Esophagus mucosa (tissue), 1 donor: ENCODE measurements at places on chromosomes 6 and 20. TPM values are rescaled to one million over a fixed set of nuclear protein-coding genes. Genes with fewer than 3 reads are reported as not detected.

DNA sequence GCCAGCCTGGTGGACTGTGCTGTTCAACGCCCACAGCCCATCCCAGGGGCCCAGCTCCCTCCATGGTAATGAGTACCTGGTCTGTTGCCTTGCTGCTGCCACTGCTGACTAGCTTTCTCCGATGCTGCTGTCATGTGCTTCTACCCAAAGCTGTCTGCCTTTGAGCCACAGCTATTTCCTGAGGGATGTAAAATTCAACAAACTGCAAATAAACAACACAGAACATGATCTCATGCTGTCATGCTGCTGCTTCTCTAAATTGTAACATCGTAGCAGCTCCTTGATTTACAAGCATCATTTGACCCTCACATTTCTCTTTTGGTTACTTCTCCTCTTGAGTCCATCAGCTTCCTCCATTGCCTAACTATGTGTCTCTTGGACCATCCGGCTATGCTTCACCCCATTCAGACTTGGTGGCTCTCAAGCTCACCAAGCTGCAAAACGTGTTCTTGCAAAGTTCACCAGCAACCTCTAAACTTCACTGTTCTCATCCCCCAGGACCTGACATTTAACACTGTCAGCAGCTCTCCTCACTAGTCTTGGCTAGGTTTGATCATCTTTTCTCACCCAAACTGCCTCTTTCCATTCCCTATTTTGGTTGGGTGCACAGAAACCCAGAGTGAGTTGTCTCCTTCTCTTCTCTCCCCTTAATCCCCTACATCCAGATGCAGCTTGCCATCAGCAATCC, 54.6 kb downstream of the FYN start:
- ATAC-seq, result no peak

The SRMS gene
- total RNA-seq, result 0.44 TPM

DNA sequence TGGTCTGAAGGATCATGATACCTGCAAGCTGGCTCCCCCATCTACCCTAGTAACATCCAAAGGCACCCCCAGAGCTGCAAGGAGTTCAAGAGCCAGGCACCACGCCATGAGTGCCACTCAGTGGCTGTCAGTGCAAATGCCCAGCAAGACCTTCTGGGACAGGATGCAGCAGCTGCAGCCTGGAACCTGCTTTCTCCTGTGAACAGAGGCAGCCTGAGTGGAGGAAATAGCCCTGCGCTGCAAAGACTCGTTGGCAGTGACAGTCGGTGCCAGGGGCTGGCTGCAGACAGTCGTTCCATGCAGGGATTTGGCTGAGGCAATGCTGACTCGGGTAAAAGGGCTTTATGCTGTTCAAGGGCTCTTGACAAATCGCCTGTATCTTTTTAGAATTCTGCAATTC, 15.7 kb upstream of the SSTR4 start:
- no peak for ATAC-seq

The ANKEF1 gene
- total RNA-seq, result 6.7 TPM

DNA sequence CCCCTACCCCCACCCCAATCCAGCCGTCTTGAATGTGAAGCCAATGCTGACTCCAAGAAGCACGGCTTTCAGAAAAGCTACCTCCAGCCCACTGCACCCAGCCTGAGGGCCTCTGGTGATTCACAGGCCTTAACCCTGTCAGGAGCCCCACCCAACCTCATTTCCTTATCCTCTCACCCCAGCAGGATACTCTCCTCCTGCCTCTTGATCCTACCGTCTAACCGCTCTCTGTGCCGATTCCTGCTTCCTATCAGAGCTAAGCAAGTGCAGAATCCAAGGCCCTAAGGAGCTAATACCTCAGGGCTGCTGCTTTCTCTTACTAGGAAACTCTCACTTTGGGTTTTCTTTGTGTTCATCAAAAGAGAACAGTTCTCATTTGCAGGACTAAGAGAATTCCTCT, 47.2 kb downstream of the TRERF1 start:
- ATAC-seq, result peak; percentile 93

DNA sequence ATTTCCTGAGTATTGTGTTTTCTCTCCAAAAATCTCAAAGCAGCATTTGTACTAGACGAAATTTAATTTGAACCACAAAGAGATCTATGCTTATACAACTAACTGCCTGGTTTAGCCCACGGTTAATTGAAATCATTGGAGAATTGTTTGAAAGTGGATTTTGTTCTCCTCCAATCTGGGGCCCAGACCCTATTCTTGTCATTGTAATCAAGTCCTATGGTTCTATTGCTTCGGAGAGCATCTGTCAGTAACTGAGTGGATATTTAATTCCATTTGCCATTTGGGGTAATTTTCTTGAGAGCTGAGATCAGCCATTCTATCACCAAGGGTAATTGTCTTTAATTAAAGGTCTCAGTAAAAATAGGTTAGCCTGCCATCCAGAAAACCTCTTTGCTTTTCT, 117.0 kb upstream of the KCNG1 start:
- no peak for ATAC-seq

DNA sequence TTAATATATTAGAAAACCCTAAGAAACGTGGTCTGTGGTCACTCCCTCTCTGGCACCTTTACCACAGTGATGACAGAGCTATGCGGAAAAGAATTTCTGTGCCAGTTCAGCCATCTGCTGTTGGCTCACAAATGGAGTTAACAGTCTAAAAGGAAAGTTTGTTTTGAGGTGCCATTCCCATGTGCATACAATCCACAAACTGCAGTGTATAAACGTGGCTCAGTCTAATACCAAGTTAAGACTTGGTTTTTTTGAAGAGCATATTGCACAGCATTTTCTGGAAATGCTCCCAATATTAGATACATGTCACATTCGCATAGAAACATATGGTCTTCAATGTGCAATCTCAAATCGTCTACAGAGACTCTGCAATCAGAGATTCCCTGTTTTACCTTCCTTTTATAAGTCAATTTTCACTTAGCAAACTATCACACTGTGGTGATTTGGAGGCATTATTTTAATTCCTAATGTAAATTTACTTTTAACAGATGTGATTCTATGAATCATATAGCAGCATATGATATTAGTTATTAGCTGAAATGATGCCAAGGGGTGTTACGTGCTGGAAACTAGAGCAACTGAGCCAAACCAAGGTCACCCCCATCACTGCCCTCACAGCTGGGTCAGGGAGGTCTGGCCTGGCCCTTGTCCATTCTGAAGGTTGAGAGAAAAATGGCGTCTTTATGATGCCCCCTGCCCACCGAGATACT, 383.5 kb downstream of the PRKN start:
- no peak for ATAC-seq

The SCUBE3 gene
- 0.12 TPM for total RNA-seq

DNA sequence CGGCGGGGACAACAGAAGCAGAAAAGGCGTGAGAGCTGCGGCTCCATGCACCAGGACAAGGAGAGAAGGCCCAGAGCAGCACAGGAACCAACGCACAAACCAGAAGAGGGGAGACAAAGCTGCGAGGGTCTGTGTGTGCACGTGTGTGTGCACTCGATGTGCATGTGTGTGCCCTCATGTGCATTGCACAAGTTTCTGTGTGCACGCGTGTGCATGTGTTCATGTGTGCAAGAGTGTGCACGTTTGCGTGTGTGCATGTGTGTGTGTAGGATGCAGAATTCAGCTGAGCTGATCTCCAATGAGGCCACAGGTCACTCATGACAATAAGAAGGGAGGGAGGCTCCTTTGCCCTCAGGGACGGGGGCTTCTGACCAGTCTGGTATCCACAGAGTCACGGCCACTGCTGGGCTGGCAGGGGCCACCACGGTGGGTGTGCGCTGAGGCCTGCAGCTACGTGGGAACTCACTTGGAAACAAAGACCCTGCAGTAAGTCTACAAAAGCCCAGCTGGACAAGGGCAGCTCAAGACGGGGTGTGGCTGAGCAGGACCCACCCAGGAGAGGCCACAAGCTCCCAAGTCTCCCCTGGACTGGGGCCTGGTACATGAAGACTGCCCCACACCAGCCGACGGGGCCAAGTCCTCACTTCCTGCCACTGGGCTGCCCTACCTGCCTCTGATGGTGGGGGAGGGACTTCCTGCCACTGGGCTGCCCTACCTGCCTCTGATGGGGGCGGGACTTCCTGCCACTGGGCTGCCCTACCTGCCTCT, 48.1 kb upstream of the CHRNA4 start:
- ATAC-seq, result no peak

The MICB gene
- total RNA-seq, result 0.92 TPM

The SLC25A27 gene
- total RNA-seq, result 3.4 TPM

- peak; percentile 31 for ATAC-seq
These were observed 114.6 kb downstream of the RCAN2 start for GRCh38 chr6:46376562-46377061.

The PROKR2 gene
- total RNA-seq, result not detected

DNA sequence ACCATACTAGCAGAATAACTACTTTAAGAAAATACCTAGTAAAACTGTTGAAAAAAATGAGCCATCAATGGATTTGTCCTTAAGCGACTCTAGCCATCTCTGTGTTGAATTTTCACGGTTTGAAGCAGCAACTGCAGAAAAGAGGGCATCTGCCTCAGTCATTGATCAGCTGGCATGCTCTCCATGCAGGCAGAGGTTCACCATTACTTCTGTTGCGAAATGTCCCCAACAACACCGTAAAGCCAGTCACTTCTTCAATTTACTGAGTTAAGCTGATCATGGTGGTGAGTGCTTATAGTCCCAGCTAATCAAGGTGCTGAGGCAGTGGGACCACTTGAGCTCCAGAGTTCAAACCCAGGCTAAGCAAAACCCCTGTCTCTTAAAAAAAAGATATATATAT, 11.1 kb downstream of the TPD52L1 start:
- ATAC-seq, result no peak

- ATAC-seq, result no peak
These were observed 4.7 kb upstream of the CST5 start for GRCh38 chr20:23884136-23884770.

The RNF182 gene
- 0.20 TPM for total RNA-seq

GRCh38 chr6:10640412-10640811, 54.0 kb downstream of the C6orf52 start:
- no peak for ATAC-seq

DNA sequence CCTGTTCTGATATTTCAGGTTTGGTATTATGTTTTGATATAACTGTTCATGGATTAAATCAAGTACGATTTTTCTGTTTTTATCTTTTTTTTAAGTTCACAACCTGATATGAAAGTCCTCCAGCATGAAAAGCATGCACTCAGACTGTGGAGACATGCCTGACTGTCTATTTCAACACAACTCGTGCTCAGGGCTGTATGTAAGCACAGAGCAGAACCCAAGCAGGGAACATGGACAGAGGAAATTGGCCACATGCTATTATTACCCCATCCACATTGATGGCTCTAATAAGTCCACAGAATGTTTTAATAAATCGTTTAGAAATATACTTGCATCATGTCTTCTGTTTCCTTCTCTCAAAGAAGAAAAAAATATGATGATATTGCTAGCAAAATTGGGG, 730.4 kb downstream of the C6orf118 start:
- ATAC-seq, result no peak

The ABHD16B gene
- total RNA-seq, result not detected

- ATAC-seq, result no peak
These were observed 24.0 kb downstream of the SLC2A12 start for GRCh38 chr6:134028438-134028837.

DNA sequence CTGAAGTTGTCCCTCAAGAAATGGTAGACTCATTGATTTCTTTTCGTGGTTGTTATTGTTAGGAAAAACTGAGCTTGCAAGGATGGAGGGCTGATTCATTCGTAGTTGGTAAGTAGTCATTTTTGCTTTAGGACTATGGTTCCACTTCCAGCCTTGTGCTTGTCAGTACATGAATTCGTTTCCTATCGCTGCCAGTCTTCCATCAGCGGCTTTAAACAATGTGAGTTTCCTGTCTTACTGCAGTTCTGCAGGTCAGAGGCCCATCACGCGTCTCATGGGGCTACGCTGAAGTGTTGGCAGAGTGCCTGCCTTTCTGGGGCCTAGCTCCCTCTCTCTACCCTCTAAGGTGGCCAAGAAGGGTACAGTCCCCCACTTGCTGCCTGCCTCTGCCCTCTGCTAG, 11.4 kb upstream of the MDFI start:
- peak; percentile 70 for ATAC-seq

The LST1 gene
- total RNA-seq, result 2.4 TPM

- no peak for ATAC-seq
These were observed 6.4 kb downstream of the MAN1A1 start for GRCh38 chr6:119343167-119343566.

The BPI gene
- total RNA-seq, result not detected

DNA sequence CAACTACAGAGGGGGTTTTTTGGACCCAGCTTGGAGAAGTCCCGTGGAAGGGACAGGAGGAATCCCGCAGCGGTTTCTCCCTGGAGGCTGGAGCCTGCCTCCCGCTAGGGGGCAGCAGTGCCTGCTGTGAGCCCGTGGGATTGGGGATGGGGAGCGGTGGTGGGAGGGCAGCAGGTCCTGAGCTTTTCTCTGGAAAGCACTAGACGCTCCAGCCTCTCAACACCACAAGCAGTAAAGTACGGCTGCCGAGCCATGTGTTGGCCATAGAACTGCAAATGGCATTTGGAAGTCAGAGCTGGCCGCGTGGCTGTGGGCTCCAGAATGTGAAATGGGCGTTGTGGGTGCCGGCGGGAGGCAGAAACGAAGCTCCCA, 47.8 kb downstream of the GMPR start:
- peak; percentile 42 for ATAC-seq

DNA sequence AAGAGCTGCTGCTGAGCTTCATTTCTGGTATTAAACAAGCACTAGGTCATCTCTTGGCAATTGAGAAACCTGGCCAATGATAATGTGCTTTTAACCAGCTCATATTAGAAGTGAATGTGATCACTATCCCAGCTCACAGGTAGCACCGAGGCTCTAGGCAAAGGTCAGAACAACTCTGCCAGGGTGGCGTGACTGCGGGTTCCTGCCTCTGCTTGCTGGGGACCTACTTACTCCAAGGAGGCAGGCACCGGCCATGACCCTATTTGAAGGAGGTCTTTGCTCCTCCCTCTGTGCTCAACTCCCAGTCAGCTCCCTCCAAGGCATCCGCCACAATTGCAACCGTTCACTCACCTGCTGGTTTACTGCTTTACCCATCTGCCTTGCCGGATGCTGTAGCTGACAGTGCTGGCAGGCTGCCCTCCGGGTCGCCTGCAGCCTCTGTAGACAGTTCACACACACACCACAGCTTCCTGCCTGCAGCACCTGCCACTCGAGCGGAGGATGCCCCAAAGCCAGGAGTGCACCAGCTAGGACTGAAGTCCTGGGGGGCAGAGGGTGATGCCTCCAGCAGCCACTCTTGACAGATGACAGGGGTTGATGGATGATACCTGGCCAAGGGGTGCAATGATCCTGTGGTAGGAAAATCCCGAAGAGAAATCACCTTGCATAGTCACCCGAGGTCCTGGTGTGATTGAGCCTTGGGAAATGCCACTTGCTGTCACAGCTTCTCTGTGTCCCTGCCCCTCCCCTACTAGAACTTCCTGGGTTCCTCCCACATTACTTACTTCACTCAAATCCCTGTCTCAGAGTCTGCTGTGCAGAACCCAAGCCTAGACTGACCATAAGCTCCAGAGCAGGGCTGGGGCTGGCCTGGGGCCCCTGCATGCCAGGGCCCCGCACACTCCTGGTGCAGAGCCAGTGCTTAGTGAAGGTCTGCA, 8.8 kb upstream of the VSX1 start:
- ATAC-seq, result peak; percentile 41

The EMILIN3 gene
- 0.12 TPM for total RNA-seq

The OR5V1 gene
- total RNA-seq, result not detected

GRCh38 chr6:88358846-88359245, 192.7 kb upstream of the CNR1 start:
- no peak for ATAC-seq

GRCh38 chr6:14751645-14752175, 494.2 kb upstream of the JARID2 start:
- ATAC-seq, result no peak

- no peak for ATAC-seq
These were observed 256.7 kb upstream of the CNR1 start for GRCh38 chr6:88422831-88423230.

The MAPK13 gene
- 97.9 TPM for total RNA-seq

The SNX3 gene
- total RNA-seq, result 107 TPM
